GM20000 (cell line): ENCODE measurements at places on chromosomes 3 and 15.

GRCh38 chr3:186754006-186754405, 29.4 kb upstream of the EIF4A2 start:
- DNase-seq = no peak

GRCh38 chr3:177681852-177682251, 484.6 kb upstream of the TBL1XR1 start:
- DNase-seq = no peak

DNA sequence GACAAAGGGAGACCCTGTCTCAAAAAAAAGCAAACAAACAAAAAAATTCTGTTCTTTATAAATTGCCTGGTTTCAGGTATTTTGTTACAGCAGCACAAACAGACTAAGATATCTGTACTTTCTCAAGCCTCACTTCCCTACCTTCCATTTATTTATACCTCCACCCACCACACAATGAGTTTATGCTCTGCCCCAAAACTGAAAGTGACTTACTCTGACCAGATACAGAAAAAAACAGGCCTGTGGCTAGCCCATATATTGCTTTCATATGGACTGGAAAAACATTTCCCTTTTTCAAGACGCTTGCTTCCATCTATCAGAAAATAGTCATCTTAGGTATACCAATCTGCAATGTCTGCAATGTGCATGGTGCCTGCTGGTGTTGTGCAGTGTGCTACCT, 8.7 kb upstream of the GPD1L start:
- DNase-seq = peak; percentile 28

GRCh38 chr3:19931180-19931692, 2.8 kb downstream of the EFHB start:
- peak; percentile 53 for DNase-seq

DNA sequence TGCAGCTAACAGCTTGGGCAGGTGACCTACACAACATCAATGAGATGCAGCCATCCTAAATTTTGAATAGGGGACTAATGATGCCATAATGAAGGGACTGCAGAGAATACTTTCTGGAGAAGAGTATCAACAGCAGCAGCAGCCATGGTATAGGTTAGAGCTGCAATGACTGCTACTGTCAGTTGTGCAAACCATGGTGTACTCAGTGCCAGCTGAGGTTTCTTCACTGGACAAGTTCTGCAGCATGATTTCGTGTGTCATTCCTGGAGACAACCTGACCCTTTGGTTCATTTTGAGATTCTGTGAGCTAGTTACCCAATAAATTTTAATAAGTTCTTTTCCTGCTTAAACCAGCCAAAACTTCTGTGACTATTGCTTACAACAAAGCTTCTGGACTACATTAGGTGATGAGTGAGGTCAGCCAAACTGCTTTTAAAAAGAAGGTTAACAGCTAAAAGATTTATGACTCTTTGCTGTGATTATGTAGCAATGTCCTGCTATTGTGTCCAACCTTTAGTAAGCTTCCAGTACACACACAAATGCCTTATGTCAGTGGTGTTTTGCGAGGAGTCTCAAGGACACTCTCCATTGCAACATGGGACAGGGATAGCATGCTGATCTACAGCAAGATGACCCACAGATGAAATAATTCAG, 4.8 kb upstream of the DAZL start:
- DNase-seq = no peak

DNA sequence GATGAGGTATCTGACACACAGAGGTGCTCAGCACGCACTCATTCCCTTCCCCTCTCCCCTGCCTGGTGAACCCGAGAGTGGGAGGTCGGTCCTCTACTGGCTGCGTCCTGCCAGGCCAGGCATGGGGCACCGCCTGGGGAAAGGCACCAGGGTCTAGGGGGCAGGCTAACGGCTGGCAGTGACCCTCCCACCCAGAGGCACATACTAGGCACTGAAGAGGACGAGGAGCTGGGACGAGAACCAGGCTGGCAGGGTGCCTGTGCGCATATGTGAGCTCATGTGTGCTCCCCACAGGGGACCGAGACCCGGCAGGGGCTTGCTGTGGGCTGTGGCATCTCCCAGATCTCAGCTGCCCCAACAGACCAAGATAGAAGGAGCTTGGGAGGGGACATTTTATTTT, 86.7 kb downstream of the IQSEC1 start:
- DNase-seq = no peak

GRCh38 chr3:193982258-193982659, 153.7 kb upstream of the HES1 start:
- no peak for DNase-seq

DNA sequence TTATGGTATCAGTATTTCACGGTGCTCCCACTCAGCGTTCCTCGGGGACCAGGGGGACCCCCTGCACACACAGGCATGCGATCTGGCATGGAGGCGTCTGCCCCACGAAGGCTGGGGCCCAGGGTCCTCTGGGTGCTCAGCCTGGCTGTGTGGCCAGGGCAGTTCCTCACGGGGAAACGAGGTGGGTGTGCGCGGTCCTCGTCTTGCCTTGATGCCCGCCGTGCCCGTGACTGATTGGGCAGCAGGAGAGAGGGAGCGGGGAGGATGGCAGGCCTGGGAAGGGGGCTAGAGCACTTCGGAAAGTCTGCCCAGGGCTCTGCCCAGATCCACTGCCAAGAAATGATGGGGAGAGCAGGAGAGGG, 10.9 kb downstream of the LINGO1 start:
- no peak for DNase-seq

GRCh38 chr3:184132945-184133344, 2.2 kb upstream of the EIF2B5 start:
- DNase-seq = no peak

DNA sequence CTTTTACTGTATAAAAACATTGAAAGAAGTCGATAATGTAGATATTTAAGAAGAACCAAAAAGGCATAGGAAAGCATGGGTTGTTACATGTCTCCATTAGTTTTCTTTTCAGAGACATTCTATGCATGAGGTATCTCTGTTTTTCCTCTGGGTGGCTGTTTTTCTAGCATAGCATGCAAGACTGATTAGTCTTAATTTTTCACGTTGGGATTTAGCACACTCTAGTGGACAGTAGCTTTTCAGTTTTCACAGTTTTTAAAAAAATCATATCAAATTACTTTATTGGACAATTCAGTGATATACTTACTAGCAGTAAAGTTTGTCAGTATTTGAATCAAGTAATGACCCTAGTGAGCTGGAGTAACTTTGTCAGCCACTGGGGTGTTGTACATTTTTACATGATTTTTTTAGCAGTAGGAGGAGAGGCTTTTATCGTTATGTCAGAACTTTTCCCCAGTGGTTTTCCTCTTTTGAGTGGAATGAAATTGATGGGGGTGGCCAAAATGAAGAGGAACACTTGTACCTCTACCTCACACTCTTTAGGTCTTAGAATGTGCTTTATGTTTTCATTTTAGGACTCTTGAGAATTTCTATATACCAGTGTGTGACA, 57.2 kb downstream of the SEC22A start:
- DNase-seq = no peak

- no peak for DNase-seq
These were observed 30.4 kb downstream of the NXPE3 start for GRCh38 chr3:101809178-101810021.

DNA sequence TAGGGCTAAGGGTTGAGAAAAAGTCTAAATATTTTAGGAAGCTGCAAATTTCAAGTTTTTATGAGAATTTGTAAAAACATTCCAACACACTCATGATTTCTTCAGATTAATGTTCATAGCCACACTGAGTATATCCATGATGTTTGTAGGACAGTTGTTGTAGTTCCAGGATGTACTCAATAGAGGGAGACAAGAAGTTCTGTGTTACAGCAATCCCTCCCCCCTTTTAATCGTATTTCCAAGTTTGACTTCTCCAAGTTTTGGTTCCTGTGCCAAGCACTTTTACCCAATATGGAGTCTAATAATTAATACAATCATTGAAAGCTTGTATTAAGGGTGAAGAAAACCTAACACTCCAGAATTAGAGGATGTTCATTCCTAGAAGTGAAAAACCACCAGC, 143.4 kb downstream of the FEZF2 start:
- DNase-seq = no peak

DNA sequence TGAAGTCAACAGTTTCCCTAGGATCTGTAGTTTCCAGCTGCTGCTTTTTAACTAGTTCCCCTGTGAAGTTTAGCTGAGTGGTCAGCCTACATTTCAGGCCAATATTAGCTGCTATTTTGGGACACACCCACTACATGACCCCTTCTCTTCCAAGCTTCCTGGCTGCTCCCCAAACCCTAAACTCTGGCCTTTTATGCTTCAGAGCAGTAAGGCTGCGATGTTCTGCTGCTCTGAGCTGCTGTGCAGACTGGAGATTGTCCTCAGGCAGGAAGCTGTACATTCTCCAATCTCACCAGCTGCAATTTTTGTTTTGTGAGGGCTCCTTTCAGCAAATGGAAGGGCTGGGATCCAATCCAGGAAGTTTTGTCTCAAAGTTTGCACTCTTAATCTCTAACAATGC, 48.0 kb upstream of the WDR72 start:
- no peak for DNase-seq

- DNase-seq = no peak
These were observed 54.5 kb downstream of the ZMAT3 start for GRCh38 chr3:179016979-179017670.

DNA sequence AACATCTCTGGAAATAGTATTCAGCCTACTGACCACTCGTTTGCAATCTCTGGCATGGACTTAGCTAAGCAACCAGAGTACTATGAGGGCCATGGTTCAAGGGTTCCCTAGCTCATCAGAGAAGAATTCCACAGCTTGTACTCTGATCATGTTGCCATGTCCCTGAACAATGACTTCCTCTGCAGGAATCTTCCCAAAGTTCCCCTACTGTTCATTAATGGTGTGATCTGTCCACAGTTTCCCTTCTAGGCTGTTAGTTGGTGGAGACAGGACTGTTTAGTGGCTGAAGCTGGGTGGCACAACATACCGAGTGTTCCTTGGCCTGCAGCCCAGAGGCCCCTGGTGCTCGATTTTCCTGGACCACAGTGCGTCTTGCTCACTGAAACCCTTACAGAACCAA, 44.4 kb upstream of the GALNT15 start:
- no peak for DNase-seq

DNA sequence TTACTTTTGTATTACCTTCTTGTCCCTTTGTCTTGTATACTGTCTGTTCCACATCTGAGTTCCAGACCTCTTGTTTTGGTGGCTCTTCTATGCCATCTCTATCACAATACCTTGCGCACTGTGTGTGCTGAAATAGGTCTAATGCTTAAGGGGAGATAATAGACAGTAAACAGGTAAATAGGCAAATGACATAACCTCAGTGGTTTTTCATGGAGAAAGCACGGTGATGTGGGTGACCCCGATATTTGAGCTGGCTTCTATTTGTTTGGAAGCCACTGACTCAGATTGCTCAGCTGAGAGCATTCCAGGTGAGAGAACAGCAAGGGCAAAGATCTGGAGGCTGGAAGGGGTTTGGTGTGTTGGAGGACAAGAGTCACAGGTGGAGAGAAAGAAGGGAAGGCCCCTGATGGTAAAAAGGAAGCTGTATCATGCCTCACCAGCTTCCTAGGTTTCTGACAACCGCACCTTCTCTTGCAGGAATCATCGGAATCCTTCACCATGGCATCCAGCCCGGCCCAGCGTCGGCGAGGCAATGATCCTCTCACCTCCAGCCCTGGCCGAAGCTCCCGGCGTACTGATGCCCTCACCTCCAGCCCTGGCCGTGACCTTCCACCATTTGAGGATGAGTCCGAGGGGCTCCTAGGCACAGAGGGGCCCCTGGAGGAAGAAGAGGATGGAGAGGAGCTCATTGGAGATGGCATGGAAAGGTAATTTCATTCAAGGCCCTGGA, 795 bp downstream of the MCM2 start:
- no peak for DNase-seq

DNA sequence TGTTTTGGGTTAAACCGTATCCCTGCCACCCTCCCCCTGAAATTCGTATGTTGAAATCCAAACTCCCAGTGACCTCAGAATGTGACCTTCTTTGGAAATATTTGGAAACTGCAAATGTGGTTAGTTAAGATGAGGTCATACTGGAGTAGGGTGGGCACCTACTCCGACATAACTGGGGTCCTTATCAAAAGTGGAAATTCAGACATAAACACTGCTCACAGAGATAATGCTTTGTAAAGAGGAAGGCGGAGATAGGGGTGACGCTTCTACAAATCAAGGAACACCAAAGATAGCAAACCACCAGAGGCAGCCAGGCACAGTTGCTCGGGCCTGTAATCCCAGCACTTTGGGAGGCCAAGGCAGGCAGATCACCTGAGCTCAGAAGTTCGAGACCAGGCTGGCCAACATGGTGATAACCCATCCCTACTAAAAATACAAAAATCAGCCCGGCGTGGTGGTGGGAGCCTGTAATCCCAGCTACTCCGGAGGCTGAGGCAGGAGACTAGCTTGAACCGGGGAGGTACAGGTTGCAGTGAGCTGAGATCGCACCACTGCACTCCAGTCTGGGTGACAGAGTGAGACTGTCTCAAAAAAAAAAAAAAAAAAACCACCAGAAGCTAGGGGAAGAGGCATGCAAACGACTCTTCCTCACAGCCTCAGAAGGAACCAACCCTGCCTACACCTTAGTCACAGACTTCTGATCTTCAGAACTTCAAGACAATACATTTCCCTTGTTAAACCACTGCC, 51.1 kb upstream of the CHD2 start:
- peak; percentile 51 for DNase-seq

DNA sequence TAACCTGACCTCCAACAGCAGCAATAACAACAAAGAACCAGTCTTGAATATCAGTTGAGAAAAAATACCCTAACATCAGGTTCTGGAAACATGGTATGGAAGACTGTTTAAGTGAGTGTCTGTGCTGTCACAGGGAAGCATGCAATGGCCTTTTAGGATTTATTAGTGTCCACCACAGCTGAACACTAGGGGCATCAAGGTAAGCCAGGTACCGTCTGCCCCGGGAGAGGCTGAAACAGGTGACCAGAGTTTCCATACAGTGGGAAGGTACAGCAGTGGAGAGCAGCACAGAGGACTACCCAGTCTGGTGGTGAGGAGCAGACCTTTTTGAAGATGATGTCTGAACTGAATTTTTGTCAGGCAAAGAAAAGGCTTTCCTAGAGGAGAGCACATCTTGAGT, 18.4 kb downstream of the ZDHHC23 start:
- DNase-seq = no peak

GRCh38 chr3:122627301-122627700, 49.9 kb downstream of the PARP15 start:
- DNase-seq = no peak

DNA sequence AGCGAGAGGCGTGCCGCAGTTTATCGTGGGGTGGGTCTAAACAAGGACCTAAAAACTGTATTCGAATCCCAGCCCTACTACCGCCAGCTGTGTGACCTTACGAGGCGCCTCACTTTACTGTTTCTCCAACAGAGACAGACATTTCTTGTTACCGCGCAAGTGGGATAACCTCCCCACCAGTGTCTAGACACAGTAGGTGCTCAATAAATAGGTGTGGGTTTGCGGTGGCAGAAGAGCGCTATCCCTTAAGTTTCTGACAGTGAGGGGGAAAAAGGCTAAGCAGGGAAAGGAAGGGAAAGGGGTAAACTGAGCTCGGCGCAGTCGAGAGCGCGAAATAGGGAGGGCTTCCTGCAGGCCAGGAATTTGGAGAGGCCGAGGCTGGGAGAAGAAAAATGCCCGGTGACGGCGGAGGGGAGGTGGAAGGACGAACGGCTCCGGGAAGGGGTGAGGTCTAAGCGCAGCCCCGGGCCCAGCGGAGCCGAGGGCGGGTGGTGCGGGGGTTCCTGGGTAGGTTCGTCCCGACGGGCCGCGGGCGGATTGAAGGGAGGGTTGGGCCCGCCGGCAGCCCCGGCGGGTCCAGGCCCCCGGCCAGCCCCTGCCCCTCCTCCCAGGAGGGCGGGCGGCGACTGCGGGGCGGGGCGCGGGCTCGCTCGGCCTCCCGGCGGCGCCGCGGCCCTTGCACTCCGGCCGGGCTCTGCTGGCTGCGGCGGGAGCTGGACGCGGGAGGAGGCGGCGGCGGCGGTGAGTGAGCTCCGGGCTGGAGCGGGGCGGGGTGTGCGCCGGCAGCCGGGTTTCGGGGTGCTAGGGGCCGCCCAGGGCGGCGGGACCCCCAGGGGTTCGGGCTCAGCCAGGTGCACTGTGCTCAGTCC, at the start of gene CGNL1:
Gene CGNL1, plus strand, starts transcription at position 679 of the 869 bp plus-strand sequence. CDS start 61,495 bp downstream, outside the sequence.
- peak; percentile 50 for DNase-seq
